Stomach (tissue), 19 donors: ENCODE measurements at places on chromosomes 13 and 19.

- DNase-seq: no peak
Measured at GRCh38 chr13:20264271-20265018, 32.3 kb upstream of the GJB6 start.

DNA sequence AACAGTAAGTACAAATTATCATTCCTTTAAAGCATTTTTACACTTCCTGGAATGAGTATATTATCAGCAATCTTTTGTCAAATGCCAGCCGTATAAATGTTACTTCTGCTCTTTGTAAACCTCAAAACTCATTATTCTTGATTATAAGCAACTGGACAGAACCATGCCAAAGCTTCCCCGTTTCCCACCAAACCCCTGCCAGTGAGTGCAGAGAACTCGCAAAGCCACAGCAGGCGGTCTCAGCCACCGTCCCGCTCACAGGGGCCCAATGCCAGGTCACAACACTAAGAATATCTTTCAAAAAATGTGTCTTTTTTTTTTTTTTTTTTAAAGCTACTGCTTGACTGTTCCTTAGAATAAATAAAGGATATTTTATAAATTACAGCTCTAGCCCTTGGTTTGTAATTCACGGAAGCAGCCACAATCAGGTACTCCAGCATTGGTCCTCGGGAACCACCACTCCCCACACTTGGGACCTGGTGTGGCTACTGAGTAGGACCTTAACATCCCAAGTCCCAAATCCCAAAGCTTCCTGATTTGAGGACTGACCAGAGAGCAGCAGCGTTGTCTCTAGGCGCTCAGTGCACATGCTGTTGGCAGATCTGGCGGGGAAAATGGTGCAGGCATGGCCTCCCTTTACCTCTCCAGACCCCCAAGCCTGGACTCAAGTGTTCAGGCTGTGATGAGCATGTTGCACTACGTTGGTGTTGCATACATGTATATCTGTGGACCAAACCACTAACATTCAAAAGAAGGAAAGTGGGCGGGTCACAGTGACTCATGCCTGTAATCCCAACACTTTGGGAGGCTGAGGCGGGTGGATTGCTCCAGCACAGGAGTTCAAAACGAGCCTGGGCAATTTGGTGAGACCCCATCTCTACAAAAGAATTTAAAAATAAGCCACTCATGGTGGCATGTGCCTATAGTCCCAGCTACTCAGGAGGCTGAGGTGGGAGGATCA is 19.0 kb downstream of the KCTD15 start:
- DNase-seq: no peak

DNA sequence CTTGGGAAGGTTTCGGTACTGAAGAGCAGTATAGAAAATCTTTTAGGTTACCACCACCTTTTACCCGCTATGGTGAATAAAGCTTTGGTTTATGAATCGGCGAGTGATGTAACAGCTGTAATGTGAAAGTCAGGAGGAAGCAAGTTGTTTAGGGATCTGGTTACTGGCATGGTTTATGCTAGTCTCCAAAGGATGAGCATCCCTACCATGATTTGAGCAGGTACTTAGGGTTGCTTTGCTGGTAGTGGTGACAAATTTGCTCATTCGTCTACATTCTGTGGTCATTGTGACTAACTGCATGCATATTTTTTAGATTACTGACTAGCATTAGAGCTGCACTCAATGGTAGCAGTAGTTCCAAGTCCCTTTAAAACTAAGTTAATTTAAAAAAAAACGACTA is 104.1 kb downstream of the FRY start:
- DNase-seq: no peak

DNA sequence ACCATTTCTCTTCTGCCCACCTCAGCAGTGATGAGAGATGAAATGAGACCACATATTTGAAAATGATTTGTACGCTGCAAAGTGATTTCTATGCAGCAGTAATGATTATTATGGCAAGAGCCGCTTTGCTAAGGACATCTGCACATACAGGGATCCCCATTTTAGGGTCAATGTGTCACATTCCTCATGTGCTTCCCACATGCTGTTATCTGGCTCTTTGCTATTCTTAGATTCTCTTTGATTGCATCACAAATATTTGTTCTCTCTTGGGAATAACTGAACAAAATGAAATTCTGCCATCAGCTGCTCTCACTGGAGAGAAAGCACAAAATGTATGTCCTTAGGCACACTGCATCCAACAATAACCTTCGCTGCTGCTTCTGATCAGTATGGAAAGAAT is 209.5 kb upstream of the IPO5 start:
- DNase-seq: no peak

DNA sequence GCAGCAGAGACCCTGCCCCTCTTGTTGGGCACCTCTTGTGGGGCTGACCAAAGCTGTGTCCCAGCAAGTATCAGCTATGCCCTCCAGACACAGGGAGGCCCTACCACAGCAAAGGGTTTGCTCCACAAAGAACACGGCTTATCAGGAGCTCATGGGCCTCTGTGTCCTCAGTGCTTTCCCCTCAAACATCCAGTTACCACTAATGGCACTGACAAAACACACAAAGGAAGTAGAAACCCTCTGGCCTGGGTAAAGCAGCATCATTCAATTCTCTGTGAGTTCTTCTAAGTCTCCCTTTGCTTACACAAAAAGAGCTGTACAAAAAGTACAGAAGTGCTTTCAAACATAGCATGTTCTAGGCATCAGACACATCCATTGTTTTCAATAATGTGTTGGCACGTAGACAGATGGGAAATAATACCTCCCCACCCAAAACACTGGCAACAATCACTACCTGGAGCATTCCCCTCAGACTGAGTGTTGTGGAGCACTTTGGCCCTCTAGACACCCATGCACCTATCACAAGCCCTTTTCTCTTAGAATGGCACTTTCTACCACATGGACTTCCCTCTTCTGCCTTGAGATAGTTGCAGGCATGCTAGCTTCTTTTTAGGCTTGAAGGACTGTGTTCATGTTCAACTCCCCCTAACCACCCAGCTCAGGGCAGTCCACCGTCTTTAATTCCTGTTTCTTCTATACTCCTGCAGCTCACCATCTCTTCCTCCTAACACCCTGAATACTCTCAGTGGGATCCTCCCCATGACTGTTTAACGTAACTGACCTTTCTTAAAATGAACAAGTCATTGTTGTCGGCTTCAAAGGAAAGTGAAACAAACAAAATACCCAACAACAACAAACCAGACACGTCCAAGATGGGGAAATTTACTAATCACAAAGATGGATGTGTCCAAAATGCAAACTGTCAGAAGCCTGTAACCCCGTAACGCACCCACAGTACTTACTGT is 43.5 kb downstream of the ATP7B start:
- no peak for DNase-seq

- DNase-seq: no peak
Measured at GRCh38 chr19:58477871-58478270, 1.7 kb downstream of the ZNF446 start.

GRCh38 chr19:39507715-39508364 is 7.1 kb upstream of the SELENOV start:
- DNase-seq: no peak

GRCh38 chr19:3457528-3458228 is 22.6 kb downstream of the SMIM24 start:
- DNase-seq: peak; percentile 49

DNA sequence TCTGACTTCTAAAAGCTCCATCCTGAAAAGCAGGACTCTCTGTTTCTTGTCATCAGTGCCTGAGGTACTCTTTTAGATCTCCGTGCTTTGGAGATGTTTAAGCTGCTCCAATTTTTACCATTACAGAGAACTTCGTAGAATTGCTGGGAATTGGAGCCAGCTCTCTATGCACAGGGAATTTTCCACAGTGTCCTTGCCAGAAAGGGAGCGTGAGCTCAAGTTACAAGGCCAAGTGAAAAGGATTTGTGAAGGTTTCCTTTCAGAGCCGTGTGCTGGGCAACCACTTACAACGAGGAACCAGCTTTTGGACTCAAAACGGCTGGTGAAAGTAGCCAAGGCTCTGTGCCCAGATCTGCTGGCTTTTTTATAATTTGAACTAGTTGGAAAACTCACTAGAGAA is 82.6 kb downstream of the NUFIP1 start:
- peak; percentile 69 for DNase-seq

- peak; percentile 87 for DNase-seq
Measured at GRCh38 chr13:31982540-31982939, 49.0 kb upstream of the FRY start.

DNA sequence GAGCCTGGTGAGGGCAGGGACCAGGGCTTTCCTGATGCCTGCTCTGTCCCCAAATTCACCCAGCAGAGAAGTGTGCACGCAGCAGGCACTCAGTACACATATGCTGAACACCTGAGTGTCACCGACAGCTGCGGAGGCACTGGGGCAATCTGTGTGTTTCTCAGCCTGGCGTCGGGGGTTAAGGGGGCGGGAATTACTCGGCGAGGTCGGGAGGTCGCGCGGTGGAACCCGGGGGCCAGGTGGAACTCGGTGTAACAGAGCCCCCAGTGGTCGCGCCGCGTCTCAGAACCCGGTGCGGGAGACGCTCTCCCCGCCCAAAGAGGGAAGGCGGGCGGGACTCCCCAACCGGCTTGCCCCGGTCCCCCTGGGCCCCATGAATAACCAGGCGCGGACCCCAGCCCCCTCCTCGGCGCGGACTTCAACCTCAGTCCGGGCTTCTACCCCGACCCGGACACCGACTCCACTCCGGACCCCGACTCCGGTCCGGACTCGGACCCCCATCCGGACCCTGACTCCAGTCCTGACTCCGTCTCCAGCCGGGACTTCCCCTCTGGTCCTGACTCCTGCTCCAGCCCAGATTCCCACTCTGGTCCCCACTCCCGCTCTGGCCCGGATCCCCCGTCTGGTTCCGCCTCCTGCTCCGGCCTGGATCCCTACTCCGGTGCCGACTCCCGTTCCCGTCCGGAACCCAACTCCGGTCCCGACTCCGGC is at the start of gene SELENOV:
Gene SELENOV (plus strand): TSS at position 300 of the 711 bp plus-strand sequence. CDS start 74 bp downstream, at position 374.
- peak; percentile 59 for DNase-seq

DNA sequence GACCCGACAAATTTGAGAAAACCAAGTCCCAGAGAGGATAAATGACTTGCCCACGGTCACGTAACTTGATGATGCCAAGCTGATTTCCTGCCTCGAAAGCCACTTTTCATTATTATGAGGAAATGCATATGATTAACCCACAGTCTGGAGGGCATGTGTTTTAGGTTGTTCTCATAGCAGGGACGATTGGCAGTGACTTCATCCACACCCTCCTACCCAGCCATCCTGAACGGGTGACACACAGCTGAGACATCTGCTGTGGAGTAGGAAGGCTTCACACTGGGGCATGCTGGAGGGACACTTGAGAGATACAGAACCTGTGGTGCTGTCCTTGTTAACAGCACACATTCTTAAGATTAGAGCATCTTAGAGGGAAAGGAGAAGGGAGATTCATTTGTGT is 65.4 kb upstream of the WDFY2 start:
- no peak for DNase-seq

- DNase-seq: peak; percentile 70
Measured at GRCh38 chr19:15421721-15422260, 3.0 kb upstream of the AKAP8L start.

DNA sequence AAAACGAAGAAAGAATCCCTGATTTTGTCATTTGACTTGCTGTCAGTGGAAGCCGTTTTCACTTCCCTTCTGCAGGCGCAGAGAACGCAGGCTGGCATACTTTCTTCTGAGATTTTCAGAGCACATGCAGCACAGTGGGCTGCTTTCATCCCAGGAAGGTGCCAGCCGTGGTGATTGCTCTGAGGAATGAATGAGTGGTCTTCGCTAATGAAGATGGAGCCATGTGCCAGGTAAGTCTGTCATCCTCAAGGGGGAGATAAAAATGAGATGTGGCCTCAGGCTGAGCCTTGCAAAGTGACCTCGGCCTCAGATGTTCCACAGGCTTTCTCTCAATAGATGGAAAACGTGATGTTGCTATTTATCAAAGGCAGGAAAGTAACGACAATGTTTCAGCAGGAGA is 94.6 kb upstream of the FARP1 start:
- no peak for DNase-seq

- DNase-seq: no peak
Measured at GRCh38 chr13:21739771-21740170, 68.9 kb downstream of the FGF9 start.

- DNase-seq: no peak
Measured at GRCh38 chr13:81207231-81207630, 866.3 kb upstream of the SPRY2 start.

DNA sequence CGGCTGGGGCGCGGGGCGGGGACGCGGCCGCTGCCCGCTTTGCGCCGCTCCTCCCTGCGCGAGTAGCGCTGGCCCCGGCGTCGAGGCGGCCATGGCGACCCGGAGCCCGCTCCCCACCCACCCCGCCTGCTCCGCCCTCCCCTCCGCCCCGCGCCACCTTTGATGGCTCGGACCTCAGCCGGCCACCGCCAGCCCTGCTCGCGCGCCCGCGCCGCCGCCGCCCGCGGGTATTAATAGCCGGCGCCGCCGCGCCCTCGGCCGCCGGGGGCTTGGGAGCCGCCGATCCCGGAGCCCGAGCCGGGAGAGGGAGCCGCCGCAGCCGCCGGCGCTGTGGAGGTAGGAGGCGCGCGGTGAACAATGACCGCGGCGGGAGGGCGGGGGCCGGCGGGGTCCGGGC is 261 bp downstream of the FARP1 start:
- no peak for DNase-seq

GRCh38 chr13:108056278-108056677 is 159.1 kb downstream of the LIG4 start:
- no peak for DNase-seq

DNA sequence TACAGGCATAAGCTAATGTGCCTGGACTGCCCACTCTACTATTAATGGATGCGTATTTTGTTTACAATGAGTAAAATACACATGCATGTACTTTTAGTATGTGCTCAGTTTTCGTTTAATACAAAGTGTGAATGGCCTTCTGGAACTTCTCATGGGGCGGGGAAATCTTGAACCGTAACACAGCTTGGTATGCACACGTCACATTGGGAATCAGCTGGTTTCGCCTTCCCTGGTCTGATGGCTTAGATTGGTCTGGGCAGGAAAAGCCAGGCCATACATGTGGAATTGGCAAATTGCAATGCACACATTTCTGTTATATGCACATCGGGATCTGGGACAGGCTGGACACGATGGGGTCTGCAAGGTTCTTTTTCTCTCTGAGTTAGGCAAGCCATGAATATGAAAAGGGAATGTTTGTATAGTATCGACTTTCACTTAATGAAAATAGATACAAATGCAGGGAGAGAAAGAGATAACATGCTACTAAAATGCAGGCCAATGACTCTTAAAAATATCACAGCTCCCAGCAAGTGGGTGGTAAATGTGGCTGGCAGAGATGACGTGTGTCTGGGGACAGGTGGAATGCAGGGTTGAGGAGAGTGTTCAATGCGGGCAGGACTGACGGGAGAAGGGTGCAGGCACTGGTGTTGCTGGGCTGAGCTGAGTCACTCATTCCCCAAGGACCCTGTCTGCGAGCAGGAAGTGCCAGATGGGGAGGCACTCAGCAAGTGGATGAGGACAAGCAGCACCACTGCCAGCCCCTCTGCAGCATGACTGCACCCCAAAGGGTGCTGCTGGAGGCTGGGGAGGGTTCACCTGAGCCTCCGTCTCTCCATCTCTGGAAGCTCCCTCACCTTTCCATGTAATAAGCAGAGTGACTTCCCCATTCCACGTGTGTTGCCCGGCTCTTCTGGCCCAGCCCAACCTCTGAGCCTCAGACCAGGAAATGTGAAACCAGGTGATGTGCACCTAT is 204.0 kb upstream of the GPR12 start:
- peak; percentile 69 for DNase-seq

GRCh38 chr13:59363947-59364346 is 799.8 kb downstream of the DIAPH3 start:
- no peak for DNase-seq
